Activated CD4-positive, alpha-beta T cell treated with anti-CD3 and anti-CD28 coated beads, Interleukin-2, amount 50 U/mL, for 48 hours (primary cell): ENCODE measurements at places on chromosomes 3 and 15.

- DNase-seq, result no peak
Observed at GRCh38 chr15:23758891-23759290, 71.8 kb upstream of the NDN start.

- DNase-seq, result no peak
Observed at GRCh38 chr3:171427771-171428320, 32.4 kb downstream of the TNIK start.

GRCh38 chr3:32226875-32227500 is 11.5 kb upstream of the CMTM8 start:
- no peak for DNase-seq

- no peak for DNase-seq
Observed at GRCh38 chr15:40061212-40061901, 22.4 kb upstream of the SRP14 start.

GRCh38 chr3:53525765-53526703 is 31.6 kb downstream of the CACNA1D start:
- DNase-seq, result no peak

DNA sequence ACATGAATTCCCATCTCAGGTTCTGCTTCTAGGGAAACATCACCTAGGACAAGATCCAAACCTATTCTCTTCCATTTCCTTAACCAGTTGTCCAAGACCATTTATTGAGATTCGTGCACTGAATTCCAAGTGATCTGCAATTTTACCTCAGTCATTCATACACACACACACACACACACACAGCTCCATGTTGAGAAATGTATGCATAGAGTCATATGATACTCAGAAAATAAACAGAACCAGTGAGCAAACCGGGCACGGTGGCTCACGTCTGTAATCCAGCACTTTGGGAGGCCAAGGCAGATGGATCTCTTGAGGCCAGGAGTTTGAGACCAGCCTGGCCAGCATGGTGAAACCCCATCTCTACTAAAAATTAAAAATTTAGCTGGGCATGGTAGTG is 6.1 kb upstream of the KPNA1 start:
- DNase-seq, result no peak

DNA sequence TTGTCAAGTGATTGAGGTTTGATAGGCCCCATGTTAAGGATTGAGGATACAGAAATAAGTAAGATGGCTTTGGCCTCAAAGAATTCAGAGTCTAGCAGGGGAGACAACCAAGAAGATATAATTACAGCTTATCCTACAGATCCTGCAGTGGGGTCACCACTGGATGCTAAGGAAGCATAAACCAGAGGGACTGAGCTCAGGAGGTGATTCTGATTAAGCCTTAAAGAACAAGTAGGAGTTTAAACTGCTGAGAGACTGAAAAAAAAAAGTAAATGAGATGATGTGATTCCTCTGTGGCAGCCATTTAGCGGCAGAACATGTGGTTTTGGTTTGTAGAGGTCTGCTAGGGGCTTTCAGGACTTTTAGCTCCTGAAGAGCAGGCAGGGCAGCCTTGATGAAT is 72.1 kb upstream of the ROPN1 start:
- DNase-seq, result no peak

DNA sequence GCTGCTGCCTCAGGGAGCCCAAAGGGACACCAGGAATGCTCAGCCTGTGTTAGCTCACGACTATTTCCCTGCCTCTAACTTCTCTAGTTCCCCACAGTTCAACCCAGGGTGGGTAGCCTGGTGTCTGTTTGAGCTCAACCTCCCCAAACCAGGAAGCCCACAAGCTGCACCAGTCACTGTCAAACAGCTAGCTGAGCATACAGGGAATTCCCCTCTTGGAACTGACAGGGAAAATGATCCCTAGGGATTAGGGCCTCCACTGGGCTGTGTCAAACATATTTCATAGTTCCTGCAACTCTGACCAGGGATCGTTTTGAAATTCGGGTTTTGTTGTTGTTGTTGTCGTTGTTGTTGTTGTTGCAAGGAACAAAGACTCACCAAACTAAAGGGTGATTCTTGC is 147.1 kb upstream of the ICE2 start:
- DNase-seq, result no peak

- DNase-seq, result no peak
Observed at GRCh38 chr15:79195802-79196201, 86.7 kb upstream of the ANKRD34C start.

DNA sequence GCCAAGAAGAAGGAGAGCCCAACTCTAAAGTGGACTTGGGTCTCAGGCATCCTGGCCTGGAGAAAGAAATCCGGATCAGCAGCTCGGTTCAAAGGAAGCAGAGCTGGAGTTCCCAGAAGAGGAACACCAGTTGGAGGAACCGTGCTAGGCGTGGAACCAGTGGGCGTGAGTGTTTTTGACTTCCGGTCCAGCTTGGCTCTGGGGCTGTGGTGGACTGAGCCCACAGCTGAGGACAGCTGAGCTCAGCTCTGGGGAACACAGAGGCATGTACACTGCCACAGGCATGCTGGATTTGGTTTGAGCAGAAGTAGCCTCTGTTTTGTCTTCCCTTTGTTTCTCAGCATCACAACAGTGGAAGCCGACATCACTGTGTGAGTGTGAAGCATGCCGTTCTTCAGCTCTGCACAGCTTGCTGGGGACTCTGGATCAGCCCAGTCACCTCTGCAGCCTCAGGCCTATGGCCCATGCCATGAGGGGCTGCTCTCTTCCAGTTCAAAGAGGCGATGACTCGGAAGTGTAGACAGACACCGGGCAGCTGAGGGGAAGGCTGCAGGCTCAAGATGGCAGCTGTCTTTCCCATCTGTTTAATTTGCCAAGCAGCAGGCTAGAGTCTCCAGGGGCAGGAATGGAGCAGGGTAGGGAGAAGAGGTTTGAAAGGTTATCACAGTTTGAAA is 185.8 kb upstream of the UBE3A start:
- DNase-seq, result no peak

DNA sequence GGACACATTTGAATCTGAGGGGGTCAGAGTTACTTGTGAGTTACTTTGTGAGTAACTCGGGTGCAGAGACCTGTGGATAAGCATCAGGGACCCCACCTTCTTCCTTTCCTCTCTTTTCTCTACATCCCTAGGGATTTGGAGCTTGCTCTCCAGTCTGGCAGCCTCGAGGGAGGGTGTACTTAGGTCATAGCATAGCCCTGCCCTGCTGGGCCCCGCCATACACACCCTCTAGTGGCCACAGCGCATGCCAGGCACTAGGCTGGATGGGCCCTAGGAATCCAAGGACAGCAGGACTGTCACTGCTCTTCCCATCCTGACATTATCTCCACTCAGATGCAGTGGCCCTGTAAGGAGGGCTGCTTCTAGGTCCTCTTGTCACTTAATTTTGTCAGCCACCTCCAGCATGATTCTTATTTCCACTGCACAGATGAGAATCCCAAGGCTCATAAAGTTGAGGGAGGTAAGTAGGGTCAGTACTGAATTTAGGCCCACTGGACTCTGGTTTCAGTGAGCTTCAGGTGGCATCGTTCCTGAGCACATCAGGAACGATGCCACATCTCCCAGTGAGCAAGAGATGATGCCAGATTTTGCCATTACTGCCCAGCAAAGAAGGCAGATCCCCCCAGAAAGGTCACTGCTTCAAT is 3.6 kb upstream of the SMAD6 start:
- no peak for DNase-seq

DNA sequence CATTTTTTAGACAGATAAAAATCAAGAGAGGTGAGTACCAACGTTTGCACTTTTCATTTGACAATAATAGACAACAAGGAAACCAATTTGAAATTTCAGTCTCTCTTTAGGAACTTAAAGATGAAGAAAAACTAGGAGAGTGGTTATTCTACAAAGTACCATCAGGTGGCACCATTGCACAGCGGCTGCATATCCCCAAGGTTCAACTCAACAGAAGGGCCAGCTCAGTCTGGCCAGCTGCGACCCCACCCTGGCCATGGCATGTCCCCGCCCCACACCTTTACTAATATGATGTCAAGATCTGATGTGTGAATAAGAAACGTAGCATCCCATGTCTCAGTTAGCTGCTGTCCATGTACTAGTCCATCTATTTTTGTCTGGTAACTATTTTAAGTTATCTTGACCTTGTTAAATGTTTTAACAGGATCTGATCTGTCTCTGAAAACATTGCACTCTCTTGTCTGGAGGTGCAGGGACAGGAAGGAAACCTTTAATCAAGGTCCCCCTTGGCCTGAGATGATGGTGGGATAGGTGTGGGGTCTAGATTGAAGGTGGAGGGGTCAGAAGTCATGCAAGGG is 35.5 kb upstream of the CGNL1 start:
- peak; percentile 31 for DNase-seq

DNA sequence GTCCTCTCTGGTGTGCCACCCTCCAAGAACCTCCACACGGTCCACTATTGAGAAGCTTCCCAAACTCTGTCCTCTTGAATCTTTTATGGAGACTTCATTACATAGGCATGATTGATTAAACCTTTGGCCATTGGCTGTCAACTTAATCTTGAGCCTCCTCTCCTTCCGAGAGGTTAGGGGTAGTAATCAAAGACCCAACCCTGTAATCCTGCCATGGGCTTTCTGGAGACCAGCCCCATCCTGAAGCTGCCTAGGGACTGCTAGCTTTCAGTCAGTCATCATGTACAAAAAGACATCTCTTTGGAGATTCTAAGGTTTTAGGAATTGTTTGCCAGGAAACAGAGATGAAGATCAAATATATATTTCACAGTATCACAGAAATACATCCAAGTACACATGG is 37.0 kb downstream of the APH1B start:
- no peak for DNase-seq
